ENCODE measurements at places on chromosomes 6 and 20. TPM values are rescaled to one million over a fixed set of nuclear protein-coding genes. Genes with fewer than 3 reads are reported as not detected.
A peak's percentile ranks its signal among the peaks of the same experiment; 100 is the strongest.

DNA sequence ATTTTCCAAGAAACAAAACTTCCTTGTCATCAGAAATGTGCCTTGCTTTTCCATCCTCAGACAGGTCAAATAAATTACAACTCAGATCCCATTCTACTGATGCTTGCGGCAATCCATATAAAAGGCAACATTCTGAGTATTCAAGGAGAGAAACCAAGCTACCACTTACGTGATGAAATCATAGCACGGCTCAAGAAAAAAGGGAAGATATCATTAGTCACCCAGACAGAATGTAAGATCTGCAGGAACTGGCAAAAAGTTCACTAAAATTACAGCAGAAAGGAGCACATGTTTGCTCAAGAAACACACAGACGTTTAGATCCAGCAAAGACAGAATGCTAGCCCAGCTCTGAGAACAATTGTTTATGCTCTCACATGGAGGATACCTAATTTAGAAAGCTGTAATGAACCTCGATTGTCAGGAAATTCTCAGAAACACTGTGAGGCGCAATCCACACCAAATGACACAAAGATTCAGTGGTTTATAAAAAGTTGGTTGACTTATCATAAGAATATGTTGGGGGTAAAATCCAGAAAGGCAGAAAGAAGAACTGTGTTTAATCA, 304.2 kb downstream of the ADGRG6 start:
- no peak for DNase-seq

GRCh38 chr6:32666420-32667300, at the start of gene HLA-DQB1:
HLA-DQB1 (minus strand) TSS chr6:32666657; CDS start chr6:32666607, 50 bp downstream.
- DNase-seq: no peak

GRCh38 chr6:157461000-157461915, 80.3 kb downstream of the ZDHHC14 start:
- no peak for DNase-seq

- DNase-seq: peak; percentile 60
Measured at GRCh38 chr6:135180542-135181332, at the start of gene MYB. MYB (plus strand) TSS chr6:135181308; CDS start chr6:135181514, 206 bp downstream.

DNA sequence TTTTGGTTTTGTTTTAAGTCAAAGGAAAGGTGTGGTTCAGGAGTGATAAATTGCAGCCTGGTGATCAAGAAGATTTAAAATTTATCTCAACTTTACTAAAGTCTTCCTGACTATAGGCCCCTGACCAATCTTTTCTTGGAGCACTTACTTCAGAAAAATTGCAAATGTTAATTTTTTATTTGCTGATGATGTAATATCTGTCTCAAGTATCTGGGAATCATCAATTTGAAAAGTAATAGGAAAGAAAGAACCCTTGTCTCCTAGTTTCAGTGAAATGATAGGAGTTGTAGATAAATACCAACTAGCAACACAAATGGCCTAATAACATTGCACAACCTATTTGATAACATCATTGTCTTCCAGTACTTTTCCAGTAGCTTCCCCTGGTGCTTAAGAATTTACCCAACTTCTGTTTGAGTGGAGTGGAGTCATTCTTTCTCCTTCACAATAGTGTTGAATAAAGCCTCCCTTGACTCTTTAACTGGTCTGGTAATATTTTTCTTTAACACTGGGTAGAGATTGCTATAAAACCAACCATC, 648.3 kb upstream of the ADGRB3 start:
- DNase-seq: no peak

DNA sequence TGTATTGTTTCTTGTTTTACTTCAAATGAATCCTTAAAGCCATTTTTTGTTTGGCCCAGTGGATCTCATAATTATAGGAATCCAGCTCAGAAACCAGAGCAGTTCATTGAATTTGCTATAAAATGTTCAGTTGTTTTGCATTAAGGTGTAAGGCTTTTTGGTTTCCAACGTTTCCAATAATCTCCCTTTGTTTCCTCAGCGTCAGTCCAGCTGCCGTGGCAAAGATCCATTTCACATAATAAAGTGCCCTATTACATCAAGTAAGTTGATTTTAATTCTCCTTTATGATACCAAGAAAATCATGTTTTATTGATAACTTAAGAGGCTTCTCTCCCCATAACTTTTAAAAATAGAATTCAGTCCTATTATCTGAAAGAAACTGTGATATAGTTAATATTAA, 472.6 kb downstream of the UTRN start:
- no peak for DNase-seq

GRCh38 chr6:137926207-137926731, 59.2 kb downstream of the TNFAIP3 start:
- DNase-seq: no peak

- no peak for DNase-seq
Measured at GRCh38 chr20:35196313-35196712, 24.4 kb downstream of the PROCR start.

GRCh38 chr6:143741480-143741879, 63.7 kb downstream of the PHACTR2 start:
- DNase-seq: no peak

- no peak for DNase-seq
Measured at GRCh38 chr20:56788041-56788670, 159.1 kb downstream of the TFAP2C start.

- DNase-seq: no peak
Measured at GRCh38 chr20:55158446-55158845, 683.1 kb downstream of the DOK5 start.

GRCh38 chr6:48917233-48917632, 545.8 kb downstream of the MMUT start:
- DNase-seq: no peak

DNA sequence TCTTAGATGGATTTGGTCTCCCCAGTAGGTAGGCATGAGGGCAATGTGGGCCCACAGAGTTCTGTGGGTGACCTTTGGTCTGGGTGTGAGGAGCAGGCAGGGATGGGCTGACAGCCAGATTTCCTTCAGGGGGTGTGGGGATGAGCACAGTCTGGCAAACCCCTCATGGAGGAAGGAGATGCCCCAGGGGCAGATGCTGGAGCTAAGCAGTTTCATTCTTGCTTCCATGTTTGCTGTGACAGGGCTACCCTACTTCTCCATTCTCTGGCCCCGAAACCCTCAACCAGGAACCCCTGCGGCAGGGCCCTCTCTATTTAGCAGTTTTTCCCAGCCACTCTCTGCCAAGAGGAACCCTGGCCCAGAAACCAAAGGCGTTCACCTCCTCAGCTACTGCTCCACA, 40.4 kb downstream of the GCLC start:
- no peak for DNase-seq

- DNase-seq: no peak
Measured at GRCh38 chr20:49312661-49313060, 34.8 kb upstream of the ZNFX1 start.

DNA sequence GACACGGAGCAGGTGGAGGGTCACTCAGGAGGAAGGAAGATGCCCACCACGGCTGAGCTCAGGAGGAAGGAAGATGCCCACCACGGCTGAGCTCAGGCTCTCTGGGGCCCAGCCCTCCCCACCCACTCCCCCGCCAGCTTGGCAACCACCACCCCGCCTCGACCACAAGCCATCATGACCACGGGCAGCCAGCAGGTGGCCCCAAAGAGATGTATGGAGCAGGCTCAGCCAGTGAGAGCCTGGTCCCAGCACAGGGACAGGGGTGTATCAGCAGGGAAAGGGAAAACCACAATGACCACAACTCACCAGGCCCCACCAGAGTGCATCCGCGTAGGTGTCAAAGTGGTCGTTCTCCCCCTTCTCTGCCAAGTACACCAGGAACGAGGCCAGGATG, 30.4 kb downstream of the KCNQ2 start:
- DNase-seq: peak; percentile 48

GRCh38 chr20:59171986-59172385, 8.4 kb downstream of the ZNF831 start:
- DNase-seq: no peak

Gene CLVS2
- total RNA-seq: not detected

Gene SOX12
- 9.4 TPM for total RNA-seq

Gene HCK
- total RNA-seq: 0.51 TPM

Gene PAQR8
- 21.6 TPM for total RNA-seq

Gene PNLDC1
- 0.97 TPM for total RNA-seq

Gene MCUR1
- 10.7 TPM for total RNA-seq

Gene GLP1R
- total RNA-seq: not detected

Gene PACRG
- 1.6 TPM for total RNA-seq

Gene SIGLEC1
- total RNA-seq: 1.3 TPM

Gene OR2B6
- not detected for total RNA-seq

Gene C6orf15
- total RNA-seq: not detected

Gene TNFRSF6B
- total RNA-seq: not detected
